ENCODE measurements at places on chromosomes 16 and 17.

DNA sequence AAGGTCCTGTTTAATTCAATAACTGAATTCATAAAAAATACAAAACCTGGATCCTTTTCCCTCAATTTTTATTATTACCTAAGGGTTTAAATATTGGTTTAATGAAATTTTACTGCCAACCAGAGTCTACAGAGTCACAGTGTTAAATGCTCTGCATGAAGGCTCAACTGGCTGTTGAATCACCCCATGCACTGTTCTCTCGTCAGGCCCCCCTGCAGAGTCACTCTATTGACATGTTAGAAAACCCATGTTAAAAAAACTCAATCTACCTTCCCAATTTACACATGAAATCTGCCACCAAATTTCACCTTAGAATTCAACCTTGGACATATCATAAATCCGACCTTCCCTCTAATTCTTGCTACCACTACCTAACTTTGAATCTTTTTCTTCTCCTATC is 43.3 kb upstream of the ULK2 start:
- DNase-seq = no peak

DNA sequence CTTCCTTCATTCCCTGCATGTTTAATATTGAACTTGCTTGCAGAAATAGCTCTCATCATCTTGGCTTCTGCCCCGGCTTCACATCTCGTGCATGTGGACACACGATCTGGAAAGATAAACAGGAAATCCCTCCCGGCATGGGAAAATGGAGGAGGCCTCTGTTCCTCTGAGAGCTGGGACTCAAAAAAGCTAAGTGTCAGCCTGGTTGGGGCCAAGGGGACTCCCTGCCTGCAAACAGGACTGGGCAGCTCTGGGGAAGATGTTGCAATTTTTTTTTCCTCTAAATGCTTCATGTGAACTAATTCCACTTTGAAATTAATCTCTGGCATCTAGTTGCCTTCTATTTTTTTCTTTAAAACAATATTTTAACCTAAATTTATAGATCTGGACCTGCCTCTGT is 24.8 kb downstream of the ITPRIPL2 start:
- no peak for DNase-seq

DNA sequence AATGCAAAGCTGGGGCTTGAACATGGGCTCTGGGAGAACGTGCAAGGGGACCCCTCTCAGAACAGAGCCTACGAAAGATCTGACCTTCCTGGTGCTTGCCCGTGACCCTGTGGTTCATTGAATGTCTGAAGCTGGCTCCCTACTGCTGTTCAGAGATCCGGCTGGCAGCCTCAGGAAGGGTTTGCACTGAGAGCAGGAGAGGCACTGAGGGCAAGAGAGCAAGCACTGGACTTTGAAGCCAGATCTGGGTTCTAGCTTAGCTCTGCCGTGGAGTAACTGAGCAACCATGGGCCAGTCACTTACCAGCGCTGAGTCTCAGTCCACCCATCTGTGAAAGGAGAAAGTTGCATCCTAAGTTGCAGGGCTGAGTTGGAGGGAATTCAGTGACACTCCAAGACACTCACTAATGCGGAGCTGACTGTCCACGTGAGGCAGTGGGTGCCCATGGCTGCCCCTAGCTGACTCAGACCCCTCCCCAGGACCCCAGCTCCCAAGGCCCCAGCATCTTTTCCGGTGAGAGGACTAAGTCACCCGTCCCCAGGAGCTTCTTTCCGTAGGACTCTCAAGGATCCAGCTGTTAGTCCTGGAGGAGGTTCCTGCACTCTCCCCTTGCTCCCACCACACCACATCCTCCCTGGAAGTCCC is 41.3 kb downstream of the BEAN1 start:
- no peak for DNase-seq

DNA sequence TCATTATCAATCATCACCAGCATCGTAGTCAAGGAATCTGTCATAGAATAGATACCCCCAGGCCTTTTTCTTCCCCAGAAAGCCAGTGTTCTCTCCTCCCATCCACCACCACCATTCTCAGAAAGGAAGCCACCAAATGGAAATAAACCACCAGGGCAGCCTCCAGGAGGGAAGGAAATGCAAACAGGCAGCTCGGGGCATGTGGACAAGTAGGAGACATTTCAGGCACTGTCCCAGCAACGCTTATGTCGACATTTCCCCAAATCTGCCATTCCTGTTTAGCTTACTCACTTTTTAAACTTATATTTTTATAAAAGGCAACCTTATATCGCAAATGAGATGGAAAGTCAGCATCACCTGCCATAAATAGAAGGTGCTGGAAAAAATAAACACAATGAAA is 15.8 kb downstream of the EMP2 start:
- DNase-seq = no peak

GRCh38 chr16:72311426-72311825 is 139.5 kb upstream of the PMFBP1 start:
- DNase-seq = no peak

GRCh38 chr17:52140601-52141000 is 17.9 kb downstream of the CA10 start:
- DNase-seq = no peak

- peak; percentile 57 for DNase-seq
These were observed 22.5 kb downstream of the DNAI2 start for GRCh38 chr17:74296548-74296936.
